Stimulated activated CD4-positive, alpha-beta T cell treated with anti-CD3 and anti-CD28 coated beads, Interleukin-4, amount 100 ng/mL, for 24 hours (primary cell): ENCODE measurements at places on chromosomes 5 and 9.

DNA sequence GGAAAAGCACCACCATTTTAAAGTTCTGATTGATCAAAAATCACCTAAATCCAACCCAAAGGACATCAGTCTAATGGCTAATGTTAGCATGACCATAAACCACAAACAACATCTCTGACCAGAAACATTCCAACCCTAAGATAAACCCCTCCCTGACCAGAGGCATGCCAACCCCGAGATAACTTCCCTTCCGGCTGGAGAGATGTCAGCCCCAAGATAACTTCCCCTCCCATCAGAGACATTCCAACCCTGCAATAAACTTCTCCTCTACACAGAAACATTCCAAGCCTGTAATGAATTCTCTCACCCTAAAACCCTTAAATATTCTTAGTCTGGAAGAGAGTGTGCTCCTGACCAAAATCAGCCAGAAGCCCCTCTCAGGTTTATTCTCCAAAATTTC lies 364.3 kb downstream of the KCNN2 start:
- DNase-seq, result no peak

DNA sequence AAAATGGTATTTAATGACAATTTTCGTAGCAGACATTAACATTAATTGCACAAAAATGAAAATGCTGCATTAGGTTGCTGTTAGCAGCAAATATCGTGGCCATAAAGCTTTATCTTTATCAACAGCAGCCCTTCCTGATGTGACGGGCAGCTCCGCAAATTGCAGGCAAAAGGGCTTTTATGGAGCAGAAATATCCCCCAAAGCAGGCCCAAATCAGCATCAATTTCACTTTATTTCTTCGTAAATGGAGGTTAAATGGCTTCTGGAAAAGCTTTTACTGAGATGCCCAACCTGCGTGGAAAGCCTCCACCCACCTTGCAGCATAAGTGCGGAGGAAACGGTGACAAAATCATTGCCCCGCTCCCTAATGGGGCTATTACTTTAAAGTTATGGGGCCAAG lies 77.9 kb upstream of the BARHL1 start:
- DNase-seq, result no peak

DNA sequence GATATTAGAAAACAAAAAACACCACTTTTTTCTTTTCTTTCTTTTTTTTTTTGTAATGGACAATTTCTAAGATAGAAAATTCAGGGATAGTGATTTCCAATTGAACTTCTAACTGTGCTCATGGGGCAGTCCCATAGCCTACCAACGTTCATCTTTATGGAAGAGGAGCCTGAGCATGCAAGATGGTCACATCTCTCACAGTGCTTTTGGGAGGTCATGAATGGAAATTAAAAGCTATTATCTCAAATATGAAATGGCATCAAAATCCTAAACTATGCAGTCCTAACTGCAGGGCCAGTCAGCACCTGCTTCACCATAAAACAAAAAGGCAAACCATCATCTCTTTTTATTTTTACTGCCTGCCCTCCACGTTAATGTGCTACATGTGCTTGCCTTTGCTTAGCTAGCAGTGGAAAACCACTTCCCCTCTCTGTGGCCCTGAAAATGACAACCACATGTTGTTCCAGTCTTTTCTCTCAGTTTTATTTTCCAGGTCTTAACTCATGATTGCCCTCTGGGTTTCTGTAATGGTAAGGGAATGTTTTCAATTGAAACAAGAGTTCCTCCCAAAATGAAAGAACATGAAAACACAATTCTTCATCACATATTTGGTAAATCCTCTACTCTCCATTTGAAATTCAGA lies 16.7 kb downstream of the IFNB1 start:
- no peak for DNase-seq

- no peak for DNase-seq
Measured at GRCh38 chr5:34721327-34721726, 65.2 kb downstream of the RAI14 start.

- DNase-seq, result no peak
Measured at GRCh38 chr5:81909677-81910076, 62.1 kb upstream of the ATG10 start.

DNA sequence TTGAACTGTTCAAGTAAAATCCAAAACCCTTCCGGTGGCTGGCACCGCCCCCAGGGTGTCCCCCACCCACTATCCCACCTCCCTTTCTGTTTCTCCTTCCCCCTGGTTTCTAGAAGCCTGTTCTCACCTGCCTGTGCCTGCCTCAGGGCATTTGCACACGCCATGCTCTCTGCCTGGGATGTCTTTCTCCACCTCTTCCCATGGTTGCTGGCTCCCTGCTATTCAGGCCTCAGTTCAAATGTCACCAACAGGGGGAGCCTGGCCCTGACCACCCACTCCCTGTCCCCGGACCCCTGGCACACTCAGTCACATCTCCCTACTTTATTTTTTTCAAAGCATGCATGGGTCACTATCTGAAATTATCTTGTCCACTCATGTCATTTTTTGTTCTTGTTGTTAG lies 39.9 kb upstream of the EEIG1 start:
- DNase-seq, result no peak
